ENCODE measurements at places on chromosomes 6 and 20. TPM values are rescaled to one million over a fixed set of nuclear protein-coding genes. Genes with fewer than 3 reads are reported as not detected.
A peak's percentile ranks its signal among the peaks of the same experiment; 100 is the strongest.

GRCh38 chr20:60986506-60987156, 265.4 kb upstream of the CDH4 start:
- no peak for DNase-seq

DNA sequence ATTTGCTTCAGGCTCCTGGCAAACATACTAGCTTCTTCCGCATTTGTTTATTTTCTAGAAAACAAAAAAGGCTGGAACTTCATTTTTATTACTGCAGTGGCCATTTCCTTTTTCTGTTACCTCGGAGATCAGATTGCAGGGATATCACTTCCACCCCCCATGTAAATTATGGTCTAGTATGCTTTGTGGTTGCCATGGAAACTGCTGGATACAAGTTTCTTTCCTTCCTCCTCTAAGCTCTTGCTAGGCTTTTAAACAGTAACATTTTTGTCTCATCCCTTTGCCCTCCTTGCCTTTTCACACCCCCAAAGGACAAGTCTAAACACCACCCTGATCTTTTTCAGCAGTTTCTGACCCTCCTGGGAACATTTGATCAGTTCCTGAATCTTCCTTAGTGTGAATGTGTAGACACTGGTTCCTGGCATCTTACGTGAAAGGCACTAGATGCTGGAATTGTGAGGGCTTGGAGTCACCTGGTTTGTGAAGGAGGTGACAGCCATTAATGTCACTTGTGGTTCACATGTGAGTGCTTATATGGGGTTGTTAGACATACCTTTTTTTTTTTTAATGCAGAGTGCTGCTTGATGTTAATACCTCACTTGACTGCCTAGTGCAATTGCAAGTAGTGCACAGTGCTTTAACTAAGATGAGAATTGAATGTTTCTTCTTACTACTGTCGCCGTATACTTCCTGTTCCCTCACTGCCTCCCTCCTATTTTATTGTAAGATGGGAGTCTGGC, 181.6 kb downstream of the JARID2 start:
- DNase-seq: peak; percentile 38

GRCh38 chr6:144544266-144544830, 259.2 kb downstream of the UTRN start:
- DNase-seq: no peak

Gene DNMT3B
- 3.3 TPM for total RNA-seq

DNA sequence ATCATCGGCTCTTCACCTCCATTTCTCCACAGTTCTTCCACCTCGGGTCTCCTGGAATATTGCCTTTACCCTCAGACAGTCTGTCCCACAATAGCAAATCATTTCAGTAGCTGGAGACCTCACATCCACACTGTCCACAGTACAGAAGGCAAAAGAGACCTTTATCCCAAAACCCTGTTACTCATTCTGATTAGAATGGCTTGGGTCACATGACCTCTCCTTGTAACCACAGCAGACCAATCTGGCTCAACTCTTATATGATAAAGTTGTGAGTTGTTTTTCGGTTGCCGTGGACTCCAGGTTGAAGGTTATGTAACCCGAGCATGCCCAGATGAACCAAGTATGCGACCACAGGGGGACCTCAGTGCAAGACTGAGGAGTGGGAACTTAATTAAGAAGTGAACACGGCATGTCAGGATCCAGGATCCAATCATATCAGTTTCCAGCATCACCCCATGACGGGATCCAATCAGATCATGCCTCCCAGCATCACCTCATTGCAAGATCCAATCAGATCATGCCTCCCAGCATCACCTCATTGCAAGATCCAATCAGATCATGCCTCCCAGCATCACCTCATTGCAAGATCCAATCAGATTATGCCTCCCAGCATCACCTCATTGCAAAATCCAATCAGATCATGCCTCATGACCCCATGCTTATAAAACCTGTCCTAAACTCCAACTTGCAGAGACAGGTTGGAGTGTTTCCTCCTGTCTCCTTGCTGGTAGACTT, 68.7 kb downstream of the LY86 start:
- no peak for DNase-seq
